ENCODE measurements at places on chromosomes 5 and 9.

GRCh38 chr9:84304166-84304565, 36.4 kb downstream of the SLC28A3 start:
- DNase-seq, result no peak

GRCh38 chr5:10073441-10074104, 176.1 kb downstream of the ATPSCKMT start:
- no peak for DNase-seq

- DNase-seq, result no peak
Observed at GRCh38 chr5:153895266-153895665, 143.4 kb downstream of the FAM114A2 start.

DNA sequence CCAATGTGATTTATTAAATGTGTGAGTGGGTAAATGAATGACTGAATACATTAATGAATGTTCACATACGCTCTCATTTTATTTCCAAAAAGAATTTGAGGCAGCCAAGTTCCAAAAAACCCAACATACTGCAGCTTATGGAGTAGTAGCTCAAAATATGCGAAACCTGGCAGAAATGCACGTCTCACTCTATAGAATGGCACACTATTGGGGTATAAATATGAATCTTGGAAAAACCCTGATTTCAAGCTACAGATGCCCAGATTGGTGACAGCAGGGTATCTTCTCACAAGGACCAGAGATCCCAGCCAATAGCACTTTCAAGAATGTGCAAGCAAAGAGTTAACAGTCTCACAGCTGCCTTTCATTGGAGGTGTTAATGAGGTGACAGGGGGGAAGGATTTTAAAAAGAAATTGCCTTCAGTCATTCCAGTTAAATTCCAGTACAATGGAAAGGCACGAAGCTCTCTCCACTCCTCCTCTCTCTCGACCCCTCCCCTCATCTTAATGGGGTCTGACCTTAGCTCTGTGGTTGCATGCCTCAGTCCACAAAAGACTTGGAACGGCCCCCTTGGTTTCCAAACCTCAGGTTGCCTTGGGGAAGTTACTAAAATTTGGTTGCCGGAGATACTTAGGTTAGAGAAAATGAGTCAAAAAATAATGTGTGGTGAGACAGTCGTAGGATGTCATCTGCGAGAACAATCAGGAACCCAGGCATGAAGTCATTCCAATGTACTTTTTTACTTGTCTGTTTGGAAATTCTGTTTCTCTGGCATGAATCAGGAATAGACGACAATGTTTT, 307.4 kb downstream of the NFIB start:
- DNase-seq, result no peak

DNA sequence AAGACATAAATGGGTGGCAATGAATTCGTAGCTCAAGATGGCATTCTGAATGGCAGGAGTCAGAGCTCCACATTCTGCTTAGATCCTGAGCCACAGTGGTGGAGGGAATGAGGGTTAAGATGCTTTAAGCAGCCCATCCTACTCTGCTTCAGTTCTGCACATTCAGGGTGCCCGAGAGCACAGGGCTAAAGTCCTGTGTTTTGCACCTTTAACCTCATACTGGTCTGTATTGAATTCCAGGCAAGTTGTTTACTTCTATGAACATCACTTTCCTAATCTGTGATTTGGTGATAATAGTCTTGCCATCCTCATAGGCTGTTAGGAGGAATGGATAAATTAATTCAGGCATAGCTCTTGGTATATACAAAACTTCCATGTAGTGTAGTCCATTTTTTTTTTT, 321.6 kb upstream of the CD180 start:
- no peak for DNase-seq

DNA sequence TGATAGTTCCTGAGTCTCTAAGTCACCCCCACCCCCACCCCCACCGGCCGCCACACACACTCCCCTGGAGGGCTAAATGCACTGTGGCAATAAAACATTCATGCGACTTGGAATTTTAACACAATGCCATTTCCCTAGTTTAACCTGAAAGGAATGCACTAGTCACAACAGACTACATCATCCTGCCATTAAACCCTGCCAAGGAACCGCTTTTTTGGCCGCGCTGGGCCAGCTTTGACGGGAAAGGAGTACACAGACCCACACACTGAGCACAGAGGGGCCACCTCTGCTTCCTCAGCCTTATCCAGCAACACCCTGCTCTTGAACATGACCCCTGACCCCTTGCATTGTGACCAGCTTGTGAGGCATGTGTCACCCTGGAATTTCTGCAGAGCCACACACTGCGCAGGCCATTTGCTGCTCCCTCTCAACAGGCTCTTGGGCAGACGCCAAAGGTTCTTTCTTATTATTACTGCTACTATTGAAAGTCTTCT, 165.3 kb downstream of the BNC2 start:
- DNase-seq, result no peak

DNA sequence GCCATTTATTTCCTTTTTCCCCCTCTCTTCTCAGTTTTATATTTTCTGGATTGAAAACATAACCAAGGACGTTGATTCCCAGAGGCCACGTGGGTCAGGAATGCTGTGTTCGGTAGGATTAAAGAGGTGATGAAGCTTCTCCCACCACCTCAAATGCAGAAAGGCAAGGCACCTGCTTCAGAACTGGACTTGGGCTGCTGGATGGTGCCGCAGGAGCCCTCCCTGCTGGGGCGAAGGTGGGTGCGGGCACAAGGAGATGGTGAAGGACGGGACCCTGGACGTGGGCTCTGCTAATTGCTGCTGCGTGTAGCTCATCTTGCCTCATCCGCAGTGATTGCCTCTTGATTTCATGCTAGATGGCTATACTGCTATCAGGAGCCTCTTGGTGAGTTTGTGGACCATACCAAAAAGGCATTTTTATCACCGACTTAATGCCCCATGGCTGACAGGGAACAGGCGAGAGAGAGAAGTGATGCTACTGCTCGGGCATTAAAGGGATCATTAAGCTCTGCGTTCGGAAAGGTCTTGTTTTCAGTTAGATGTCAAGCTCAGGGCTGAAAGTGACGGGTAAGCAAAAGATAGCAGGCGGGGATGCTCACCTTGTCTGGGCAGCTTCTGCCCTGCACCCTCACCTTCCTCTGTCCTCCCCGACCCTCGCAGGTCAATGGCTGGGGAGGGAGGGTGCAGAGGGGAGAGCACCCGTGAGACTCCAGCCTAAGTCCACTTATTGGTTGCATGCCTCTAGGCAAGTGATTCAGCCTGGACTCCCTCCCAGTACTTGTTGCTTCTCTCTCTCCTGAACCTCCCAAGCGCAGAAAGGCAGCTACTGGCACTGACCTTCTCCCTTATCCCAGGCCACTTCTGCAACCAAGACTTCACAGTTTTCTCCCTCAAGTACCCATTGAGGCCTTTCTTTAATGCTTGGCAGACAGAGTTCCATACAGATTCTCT, 71.6 kb upstream of the FSTL4 start:
- DNase-seq, result no peak

GRCh38 chr9:111298731-111299598, 31.1 kb downstream of the OR2K2 start:
- peak; percentile 37 for DNase-seq

DNA sequence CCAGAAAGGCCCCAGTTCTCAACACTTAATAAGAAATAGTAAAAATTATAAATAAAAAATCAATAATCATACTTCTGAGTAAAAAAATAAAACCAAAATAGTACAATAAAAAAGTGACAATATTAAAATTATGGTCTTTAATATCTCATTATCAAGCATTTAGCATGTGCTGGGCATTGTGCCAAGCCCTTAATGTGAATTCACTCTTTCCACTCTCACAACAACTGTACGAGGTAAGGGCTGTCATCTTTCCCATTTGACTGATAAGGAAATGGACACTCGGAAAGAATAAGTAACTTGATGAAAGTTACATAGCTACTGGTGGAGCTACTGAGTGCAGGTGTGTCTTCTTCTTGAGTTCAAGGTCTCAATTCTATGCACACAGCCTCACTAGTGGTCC, 43.6 kb downstream of the SEC61B start:
- DNase-seq, result no peak

GRCh38 chr9:36679710-36680109, 107.0 kb downstream of the MELK start:
- no peak for DNase-seq

DNA sequence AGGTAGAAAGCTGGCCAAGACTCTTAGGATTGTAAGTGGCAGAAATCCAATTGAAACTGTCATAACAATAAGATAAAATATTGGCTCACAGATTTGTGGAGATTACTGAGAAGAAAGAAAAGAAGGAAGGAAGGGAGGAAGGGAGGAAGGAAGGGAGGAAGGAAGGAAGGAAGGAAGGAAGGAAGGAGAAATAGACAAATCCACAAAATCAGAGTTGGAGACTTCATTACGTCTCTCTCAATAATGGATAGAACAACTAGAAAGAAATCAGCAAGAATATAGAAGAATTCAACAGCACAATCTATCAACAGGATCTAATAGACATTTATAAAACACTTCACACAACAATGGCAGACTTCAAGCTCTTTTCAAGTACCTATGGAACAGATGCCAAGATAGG, 17.9 kb upstream of the PAM start:
- DNase-seq, result no peak

DNA sequence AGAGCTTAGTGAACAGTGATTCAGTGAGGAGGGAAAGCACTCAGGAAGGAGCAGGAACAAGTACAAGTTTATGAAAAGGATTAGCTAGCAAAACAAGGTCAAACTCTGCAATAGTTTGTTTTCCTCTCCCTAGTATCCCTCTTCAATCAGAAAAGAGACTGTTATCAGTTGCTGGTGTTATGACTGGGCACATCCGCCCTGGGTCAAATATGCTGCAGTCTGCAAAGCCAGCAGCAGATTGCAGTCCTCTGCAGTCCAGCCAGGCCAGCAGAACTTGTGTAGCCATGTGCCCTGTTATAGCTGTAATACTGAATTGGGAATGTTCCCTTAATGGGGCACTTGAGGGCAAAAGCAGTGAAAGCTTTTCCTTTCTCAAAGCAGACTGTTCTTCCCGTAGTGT, 12.0 kb downstream of the PCDHAC2 start:
- no peak for DNase-seq

DNA sequence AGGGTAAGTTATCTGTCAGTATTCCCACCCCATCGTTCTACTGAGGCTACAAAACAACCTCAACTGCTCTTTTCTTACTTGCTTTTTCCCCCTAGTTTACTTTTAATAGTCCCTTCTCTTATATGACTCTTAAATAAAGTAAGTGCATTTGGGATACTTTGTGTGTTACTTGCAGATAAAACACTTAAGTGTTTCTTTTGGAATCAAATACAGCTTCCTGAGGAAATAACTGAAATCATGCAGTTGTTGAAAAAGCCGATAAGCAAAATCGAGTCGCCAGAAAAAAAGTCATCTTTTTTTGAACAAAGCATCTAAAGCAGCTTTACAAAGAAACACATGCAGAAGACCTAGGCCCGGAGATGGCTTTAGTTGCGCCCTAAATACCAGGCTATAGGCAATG, 53.5 kb upstream of the EPB41L4A start:
- DNase-seq, result no peak

DNA sequence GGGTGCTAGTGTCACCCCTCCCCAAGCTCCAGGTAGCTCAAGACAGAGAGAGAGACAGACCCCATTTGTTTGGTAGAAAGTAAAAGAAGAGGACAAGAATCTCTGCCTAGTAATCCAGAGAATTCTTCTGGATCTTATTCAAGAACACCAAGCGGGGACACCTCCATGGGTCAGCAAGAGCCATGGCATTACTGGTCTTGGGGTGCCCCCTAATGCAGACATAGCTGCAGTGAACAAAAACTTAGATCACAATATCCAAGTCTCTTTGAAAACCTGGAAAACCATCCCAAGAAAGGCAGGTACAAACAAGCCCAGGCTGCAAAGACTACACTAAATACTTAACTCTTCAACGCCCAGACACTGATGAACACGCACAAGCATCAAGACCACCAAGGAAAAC, 29.9 kb upstream of the PDE4D start:
- DNase-seq, result no peak

DNA sequence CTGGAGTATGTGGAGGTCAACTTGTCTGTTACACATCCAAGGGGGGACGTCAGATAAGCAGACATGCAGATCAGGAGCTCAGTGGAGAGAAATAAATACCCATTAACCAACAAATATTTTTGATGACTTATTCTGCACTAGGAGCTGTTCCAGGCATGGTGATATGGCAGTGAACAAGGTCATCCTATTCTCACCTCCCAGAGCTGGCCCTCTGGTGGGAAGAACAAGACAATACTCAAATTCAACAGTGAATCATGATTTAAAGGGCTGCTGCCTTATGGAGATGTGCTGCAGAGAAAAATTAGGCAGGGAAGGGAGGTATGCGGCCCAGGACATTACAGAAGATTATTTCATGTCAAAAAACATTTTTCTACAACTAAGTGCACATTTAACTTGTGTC, 36.5 kb downstream of the SYK start:
- no peak for DNase-seq

GRCh38 chr5:169686137-169686536, 49.1 kb downstream of the DOCK2 start:
- DNase-seq, result no peak

- no peak for DNase-seq
Observed at GRCh38 chr9:22143799-22144625, 134.9 kb upstream of the CDKN2B start.

GRCh38 chr5:133457439-133458355, 154.6 kb downstream of the FSTL4 start:
- no peak for DNase-seq

- DNase-seq, result no peak
Observed at GRCh38 chr5:173473288-173473687, 143.2 kb downstream of the BOD1 start.

GRCh38 chr5:43573058-43573457, 16.2 kb upstream of the PAIP1 start:
- DNase-seq, result no peak

- no peak for DNase-seq
Observed at GRCh38 chr5:133249593-133249992, 197.8 kb downstream of the HSPA4 start.

- DNase-seq, result no peak
Observed at GRCh38 chr5:132961887-132962286, 1.5 kb downstream of the AFF4 start.

- DNase-seq, result no peak
Observed at GRCh38 chr9:24132244-24132643, 306.2 kb upstream of the ELAVL2 start.

- no peak for DNase-seq
Observed at GRCh38 chr5:142403583-142403982, 78.8 kb upstream of the SPRY4 start.

GRCh38 chr9:137971477-137972138, 94.0 kb downstream of the CACNA1B start:
- DNase-seq, result no peak

GRCh38 chr9:26271495-26272122, 593.4 kb upstream of the TUSC1 start:
- no peak for DNase-seq

DNA sequence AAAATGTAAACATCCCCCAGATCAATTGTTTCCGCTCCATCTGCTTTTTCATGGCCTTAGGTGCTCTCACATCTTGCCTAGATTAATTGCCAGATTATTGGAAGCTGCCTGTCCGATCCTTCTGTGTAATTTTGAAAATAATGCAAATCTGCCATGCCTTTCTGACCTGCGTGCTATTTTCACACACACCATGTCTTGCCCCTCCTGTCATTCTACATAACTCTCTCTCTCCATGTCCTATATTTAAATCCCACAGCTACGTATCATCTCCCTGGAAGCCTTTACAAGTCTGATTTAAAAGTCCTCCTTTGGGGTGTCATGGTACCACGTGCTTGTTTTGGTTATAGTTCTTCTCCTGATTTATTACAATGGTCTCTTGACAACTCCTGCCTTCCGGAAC, 247.6 kb upstream of the ELAVL2 start:
- DNase-seq, result no peak

GRCh38 chr5:39369123-39369815, 5.0 kb upstream of the C9 start:
- DNase-seq, result no peak

GRCh38 chr9:127971357-127972235, 9.2 kb downstream of the EEIG1 start:
- DNase-seq, result no peak

- DNase-seq, result no peak
Observed at GRCh38 chr9:116843863-116844620, 156.9 kb downstream of the TRIM32 start.

Measured in GM13976 (cell line).